ENCODE measurements at places on chromosomes 13 and 19.
A peak's percentile ranks its signal among the peaks of the same experiment; 100 is the strongest.

GRCh38 chr13:26539738-26540292, 17.7 kb upstream of the WASF3 start:
- no peak overlapping the region for H3K4me3 ChIP-seq
- no peaks in the 10 kb centered on the region for H3K27me3 ChIP-seq
- H3K36me3 ChIP-seq = no peaks in the 10 kb centered on the region
- DNase-seq = no peak

DNA sequence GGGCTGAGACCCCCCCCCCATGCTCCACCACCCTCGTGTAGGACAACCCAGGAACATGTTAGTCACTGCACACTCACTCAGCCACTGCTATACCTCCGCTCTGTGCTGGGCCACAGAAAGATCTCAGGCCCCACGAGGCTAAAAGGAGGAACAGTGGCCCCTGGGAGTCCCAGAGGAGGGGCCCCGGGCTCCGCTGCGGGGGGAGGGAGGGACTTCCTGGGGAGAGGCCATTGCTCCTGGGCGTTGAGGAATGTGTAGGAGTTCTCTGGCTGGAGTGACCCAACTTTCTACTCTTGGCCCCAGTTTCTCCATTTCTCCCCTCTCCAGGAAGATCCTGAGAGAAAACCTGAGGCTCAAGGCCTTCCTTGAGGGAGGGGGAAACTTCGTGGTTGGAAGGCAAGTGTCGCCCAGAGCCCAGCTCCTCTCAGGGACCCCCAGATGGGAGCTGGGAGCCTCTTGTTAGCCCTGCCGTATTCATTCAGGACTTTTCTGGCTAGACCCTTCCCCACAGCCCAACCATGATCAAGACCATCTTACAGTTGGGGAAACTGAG, 13.6 kb downstream of the ONECUT3 start:
- peaks cover 83% of the 10 kb centered on the region for H3K27me3 ChIP-seq
- no peak overlapping the region for H3K4me3 ChIP-seq
- no peak for DNase-seq
- no peak overlapping the region for H3K27ac ChIP-seq
- no peaks in the 10 kb centered on the region for H3K36me3 ChIP-seq
- peaks cover 2% of the 10 kb centered on the region for H3K4me1 ChIP-seq

GRCh38 chr19:29527500-29528328, 1.9 kb downstream of the VSTM2B start:
- peak; percentile 46 for DNase-seq
- H3K27ac ChIP-seq = no peak overlapping the region
- H3K4me1 ChIP-seq = peaks cover 7% of the 10 kb centered on the region
- H3K36me3 ChIP-seq = no peaks in the 10 kb centered on the region
- no peak overlapping the region for H3K4me3 ChIP-seq

GRCh38 chr19:54376610-54377285, 12.0 kb upstream of the LAIR1 start:
- no peak overlapping the region for H3K27ac ChIP-seq
- H3K4me3 ChIP-seq = no peak overlapping the region
- DNase-seq = no peak

DNA sequence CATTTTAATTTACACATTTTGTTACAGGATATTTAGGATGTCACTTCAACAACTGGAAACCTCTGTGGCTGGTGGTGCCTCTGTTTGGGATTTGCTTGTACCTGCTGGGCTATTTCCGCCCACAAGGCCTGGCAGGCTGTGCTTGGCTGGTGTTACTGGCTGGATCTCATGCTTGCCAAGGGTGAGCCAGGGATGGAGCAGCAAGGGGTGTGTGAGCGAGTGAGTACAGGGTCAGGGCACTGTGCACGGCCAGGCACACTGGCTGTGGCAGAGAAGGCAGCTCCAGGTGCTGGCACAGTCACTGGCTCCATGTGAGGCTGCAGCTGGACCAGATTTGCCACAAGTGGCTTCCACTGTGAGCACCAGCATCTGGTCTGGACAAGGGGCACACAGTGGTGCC, 1254.8 kb downstream of the SLITRK5 start:
- H3K27ac ChIP-seq = no peak overlapping the region
- no peak overlapping the region for H3K4me3 ChIP-seq
- no peaks in the 10 kb centered on the region for H3K36me3 ChIP-seq
- DNase-seq = no peak

DNA sequence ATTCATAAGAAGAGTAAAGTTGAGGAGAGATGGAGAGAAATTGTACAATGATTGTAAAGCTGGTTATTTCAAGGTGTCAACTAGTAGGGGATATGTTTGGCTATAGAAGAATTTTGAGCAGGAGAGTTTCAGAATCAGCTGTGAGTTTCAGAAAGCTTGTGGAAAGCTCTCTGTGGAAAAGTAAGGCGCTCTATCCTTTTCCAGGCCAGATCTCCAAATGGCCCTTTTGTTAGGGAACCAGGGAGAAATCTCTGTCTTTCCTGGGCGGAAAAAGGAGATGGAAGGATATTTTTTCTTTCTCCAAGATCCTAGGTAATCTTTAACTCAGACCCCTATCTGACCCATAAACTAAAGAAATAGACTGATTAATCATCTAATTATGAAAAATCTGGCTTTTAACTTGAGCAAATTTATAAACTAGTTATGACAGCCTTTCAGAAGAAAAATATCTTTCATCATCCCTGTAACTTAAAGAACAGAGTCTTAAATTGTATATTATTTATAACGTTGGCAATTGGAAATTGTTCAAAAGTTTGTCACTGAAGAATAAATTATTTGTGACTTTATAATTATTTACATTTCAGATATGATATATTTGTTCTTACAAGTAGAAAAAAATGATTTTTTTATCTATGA, 34.5 kb downstream of the SPRY2 start:
- H3K27ac ChIP-seq = no peak overlapping the region
- no peaks in the 10 kb centered on the region for H3K27me3 ChIP-seq
- DNase-seq = no peak
- H3K36me3 ChIP-seq = no peaks in the 10 kb centered on the region
- H3K4me3 ChIP-seq = no peak overlapping the region

GRCh38 chr19:2495130-2495641, 19.3 kb downstream of the GADD45B start:
- H3K4me1 ChIP-seq = peaks cover 35% of the 10 kb centered on the region
- no peaks in the 10 kb centered on the region for H3K27me3 ChIP-seq
- H3K36me3 ChIP-seq = no peaks in the 10 kb centered on the region
- peak overlapping the region; percentile 82 for H3K27ac ChIP-seq
- peak; percentile 94 for DNase-seq

DNA sequence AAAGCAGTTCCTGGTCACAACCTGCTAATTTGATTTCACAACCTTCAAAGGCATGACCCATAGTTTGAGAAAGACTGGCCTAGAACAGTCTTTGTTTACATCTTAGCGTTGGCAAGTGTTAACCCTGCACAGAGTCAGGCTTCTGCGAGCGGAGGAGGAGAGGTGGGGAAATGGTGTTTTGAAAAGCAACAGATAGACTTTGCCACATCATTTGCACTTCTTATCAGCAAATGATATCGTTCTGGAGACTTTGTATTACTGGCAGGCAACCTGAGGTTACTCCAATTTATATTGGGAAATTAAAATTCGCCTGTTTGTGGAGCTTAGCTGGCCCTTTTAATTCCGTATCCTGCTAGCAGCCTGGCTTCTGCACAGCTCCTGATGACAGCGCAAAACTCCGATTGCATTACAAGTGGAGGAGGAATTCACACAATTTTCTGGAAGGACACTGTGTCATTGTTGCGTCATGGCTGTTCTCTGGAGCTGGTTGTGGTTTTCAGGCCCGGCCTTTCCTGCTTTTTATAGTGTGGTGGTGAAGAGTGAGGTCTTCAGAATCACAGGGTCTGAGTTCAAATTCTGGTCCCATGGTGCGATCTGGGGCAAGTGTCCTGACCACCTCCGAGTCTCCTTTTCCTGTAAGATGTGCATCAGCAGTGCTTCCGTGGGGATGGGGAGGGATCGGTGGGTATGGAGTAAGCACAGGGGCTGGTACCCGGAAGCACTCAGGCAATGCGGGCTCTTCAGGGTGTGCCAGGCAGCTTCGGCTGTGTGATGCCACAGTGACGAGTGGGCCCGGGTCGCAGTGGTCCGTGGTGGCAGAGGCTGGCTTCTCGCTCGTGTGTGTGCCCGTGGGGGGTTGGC, 49.1 kb upstream of the EHD2 start:
- H3K27me3 ChIP-seq = no peaks in the 10 kb centered on the region
- H3K27ac ChIP-seq = peak overlapping the region; percentile 94
- no peak overlapping the region for H3K4me3 ChIP-seq
- peaks cover 57% of the 10 kb centered on the region for H3K4me1 ChIP-seq
- DNase-seq = peak; percentile 76

DNA sequence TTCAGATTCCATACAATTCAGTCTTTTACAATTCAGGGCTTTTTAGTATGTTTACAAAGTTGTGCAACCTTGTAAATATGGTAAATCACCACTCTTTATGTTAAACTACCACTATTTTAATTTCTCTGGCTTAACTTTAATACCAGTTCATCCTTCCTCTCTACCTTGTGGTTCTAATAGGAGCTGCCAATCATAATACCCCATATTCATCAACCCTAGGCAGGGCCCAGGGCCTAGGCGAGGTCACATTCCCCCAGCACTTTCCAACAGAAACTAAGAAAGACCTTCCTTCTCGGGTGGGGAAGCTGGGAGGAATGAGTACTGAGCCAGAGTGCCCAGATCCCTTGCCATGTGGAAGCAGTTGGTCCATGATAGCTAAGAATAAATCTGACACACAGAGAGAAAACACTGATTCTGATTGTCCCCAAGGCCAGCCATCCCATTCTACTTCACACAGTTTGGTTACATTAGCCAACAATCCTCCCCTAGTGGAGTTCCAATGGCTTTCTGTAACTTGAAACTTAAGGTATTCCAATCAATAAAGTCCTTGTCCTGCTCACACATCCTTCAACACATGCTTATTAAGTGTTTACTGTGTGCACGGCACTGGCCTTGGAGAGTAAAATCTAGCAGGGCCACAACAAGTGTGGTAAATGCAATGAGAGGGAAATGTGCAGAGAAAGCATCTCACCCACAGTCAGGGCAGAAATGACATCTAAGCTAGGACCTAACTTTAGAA, 76.8 kb downstream of the NUFIP1 start:
- H3K36me3 ChIP-seq = no peaks in the 10 kb centered on the region
- no peaks in the 10 kb centered on the region for H3K4me1 ChIP-seq
- no peak for DNase-seq
- no peak overlapping the region for H3K27ac ChIP-seq
- no peaks in the 10 kb centered on the region for H3K27me3 ChIP-seq

DNA sequence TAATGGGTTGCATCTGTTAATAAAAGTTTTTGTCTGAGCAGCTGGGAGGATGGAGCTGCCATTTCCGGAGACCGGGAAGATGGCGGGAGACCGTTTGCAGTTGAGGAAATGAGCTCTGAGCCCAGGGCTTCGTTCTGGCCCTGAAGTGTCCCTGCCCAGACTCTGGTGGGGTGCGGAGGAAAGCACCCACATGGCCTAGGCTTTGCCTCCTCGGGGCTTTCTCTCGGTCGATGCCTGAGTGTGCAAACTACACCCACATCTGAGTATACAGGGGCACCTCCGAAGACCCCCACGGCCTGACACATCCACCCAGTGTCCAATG, 15.6 kb upstream of the NANOS3 start:
- H3K27ac ChIP-seq = peak overlapping the region; percentile 94
- DNase-seq = no peak
- peak overlapping the region; percentile 54 for H3K4me3 ChIP-seq
- H3K4me1 ChIP-seq = peaks cover 31% of the 10 kb centered on the region
- H3K36me3 ChIP-seq = no peaks in the 10 kb centered on the region

- H3K4me1 ChIP-seq = peaks cover 69% of the 10 kb centered on the region
- H3K27me3 ChIP-seq = no peaks in the 10 kb centered on the region
- DNase-seq = no peak
- peak overlapping the region; percentile 14 for H3K27ac ChIP-seq
- H3K36me3 ChIP-seq = peaks cover 4% of the 10 kb centered on the region
- H3K4me3 ChIP-seq = no peak overlapping the region
Measured at GRCh38 chr13:97234742-97235141, 12.6 kb downstream of the MBNL2 start.

- H3K4me3 ChIP-seq = no peak overlapping the region
- no peak overlapping the region for H3K27ac ChIP-seq
- H3K27me3 ChIP-seq = no peaks in the 10 kb centered on the region
- no peaks in the 10 kb centered on the region for H3K36me3 ChIP-seq
- peaks cover 5% of the 10 kb centered on the region for H3K4me1 ChIP-seq
- DNase-seq = no peak
Measured at GRCh38 chr13:44388427-44389059, 14.9 kb downstream of the SERP2 start.

GRCh38 chr13:44818016-44818415, 171.3 kb downstream of the NUFIP1 start:
- H3K27ac ChIP-seq = no peak overlapping the region
- peaks cover 12% of the 10 kb centered on the region for H3K4me1 ChIP-seq
- DNase-seq = no peak

DNA sequence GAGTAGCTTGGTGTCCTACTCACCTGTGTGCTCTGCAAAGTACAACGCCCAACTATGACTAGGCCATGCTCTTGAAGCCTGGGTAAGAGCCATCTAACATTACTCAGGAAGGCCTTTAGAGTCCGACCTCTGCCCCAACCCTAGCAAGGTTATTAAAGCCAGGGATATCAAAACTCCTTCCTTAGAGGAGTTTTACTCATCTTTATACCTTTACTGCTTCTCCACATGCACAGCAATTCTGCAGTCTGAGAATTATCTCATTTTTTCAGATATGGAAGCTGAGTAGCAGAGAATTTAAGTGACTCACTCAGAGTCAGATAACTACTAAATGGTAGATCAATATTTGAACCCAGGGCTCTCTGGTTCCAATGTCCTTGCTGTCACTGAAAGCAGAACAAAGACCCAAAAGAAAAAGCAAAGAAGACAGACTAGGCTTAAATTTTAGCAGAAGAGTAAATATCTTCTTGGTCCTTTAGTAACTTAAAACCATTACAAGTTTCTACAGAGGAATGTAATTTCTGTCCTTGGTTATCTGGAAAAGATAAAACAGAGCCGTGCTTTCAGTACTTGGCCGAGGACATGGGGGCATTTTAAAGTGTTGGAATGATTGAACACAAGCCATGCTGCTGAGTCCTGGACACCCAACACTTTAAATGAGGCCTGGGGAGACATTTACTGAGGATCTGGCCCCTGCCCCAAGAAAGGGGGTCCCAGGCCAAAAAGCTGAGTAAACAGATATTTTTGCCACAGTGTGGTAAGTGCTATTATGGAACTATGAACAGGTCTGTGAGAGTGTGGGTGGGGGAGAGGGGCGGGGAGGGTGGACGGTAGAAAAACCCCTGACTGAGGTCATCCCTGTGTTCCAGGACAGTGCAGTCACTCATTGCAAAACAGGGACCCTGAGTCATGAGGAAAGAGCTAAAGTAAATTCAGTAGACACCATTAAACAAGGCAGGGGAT, 18.4 kb upstream of the KPNA3 start:
- H3K27me3 ChIP-seq = no peaks in the 10 kb centered on the region
- no peaks in the 10 kb centered on the region for H3K36me3 ChIP-seq
- no peak for DNase-seq
- H3K4me1 ChIP-seq = no peaks in the 10 kb centered on the region

GRCh38 chr13:100129605-100130004, 40.7 kb downstream of the PCCA start:
- no peaks in the 10 kb centered on the region for H3K4me1 ChIP-seq
- H3K4me3 ChIP-seq = no peak overlapping the region

GRCh38 chr13:40651866-40652587, 14.4 kb downstream of the FOXO1 start:
- H3K36me3 ChIP-seq = no peaks in the 10 kb centered on the region
- peaks cover 39% of the 10 kb centered on the region for H3K4me1 ChIP-seq
- DNase-seq = no peak
- H3K27ac ChIP-seq = no peak overlapping the region
- H3K4me3 ChIP-seq = no peak overlapping the region
- H3K27me3 ChIP-seq = no peaks in the 10 kb centered on the region

- H3K27ac ChIP-seq = no peak overlapping the region
- no peak for DNase-seq
- no peaks in the 10 kb centered on the region for H3K27me3 ChIP-seq
Measured at GRCh38 chr19:48118131-48118517, 7.5 kb upstream of the PLA2G4C start.
